ENCODE measurements at places on chromosomes 5 and 9.

- DNase-seq = no peak
Observed at GRCh38 chr9:121383715-121384114, 13.7 kb upstream of the STOM start.

- DNase-seq = peak; percentile 23
Observed at GRCh38 chr9:21030389-21031035, 928 bp downstream of the HACD4 start.

DNA sequence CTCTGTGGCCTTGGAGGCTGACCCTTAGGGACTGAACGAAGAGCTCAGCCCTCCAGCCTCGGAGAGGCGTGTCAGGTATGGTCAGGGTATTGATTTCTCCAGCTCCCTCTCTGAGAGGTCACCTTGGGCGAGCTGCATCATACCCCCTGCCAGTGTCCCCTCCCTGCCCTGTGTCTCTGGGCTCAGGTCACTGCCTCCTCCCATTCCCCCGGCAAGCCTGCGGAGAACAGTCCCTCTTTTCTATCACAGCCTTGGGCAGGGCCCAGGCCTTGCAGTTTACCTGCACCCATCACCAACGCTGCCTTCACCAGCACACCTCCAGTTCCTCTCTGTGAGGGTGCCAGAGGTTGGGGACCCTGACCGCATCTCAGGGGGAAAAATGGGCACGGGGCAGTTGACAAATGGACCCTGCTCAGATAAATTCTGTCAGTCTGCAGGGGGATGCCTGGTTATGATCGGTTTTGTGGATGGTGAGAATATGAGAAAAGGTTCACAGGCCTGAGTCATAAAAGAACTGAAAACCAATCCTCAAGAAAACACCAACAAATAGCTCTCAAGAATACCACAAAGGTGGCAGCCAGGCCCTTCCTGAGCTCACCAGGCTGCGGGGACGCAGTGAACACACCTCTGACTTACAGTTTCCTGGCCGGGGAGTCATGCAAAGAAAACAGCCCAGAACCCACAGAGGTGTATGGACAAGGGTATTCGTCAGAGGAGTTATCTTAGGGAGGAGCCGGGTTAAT is 24.7 kb upstream of the RXRA start:
- no peak for DNase-seq

- DNase-seq = no peak
Observed at GRCh38 chr5:53575101-53575500, 14.7 kb downstream of the NDUFS4 start.

- DNase-seq = no peak
Observed at GRCh38 chr5:79135790-79136553, 24.4 kb downstream of the BHMT start.

DNA sequence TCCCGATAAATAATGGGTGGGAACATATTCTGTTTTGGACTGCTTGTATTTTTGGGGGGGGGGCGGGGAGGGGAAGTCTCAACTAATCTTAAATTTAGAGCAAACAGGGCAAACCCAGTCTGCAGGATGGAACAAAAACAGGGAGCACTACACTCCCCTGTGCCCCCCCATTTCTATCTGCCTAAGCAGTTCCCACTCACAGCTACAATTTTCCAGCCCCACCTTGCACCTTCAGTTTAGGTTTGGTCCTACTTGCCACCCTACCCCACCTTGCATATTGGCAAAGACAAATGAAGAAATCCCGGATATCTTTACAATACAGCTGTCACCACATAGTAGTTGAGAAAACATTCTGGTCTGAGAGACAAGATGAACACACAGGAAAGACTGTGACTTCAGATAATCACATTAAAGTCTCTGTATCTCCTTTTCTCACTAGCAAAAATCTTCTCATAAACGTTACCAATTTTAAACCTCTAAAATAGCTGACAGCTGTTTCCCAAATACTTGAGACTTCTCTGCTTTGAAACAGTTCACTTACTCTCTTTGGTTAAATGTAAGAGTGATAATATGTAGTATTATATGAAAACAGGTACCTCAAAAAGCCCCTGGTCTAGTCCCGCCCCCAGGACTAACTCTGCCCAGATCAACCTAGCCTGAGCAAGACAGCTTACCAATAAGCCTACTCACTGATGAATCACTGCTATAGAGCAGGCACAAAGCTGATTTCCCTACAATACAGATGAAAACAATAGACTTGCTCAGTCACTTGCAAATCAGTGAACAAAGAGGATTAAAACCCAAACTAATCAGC is 5.2 kb upstream of the RAPGEF6 start:
- DNase-seq = no peak

GRCh38 chr9:89604729-89605464 is at the start of gene GADD45G:
Gene GADD45G (plus strand): TSS chr9:89605012. CDS start chr9:89605122, 110 bp downstream.
- peak; percentile 60 for DNase-seq

- no peak for DNase-seq
Observed at GRCh38 chr9:84139296-84140070, 158.9 kb downstream of the RMI1 start.

DNA sequence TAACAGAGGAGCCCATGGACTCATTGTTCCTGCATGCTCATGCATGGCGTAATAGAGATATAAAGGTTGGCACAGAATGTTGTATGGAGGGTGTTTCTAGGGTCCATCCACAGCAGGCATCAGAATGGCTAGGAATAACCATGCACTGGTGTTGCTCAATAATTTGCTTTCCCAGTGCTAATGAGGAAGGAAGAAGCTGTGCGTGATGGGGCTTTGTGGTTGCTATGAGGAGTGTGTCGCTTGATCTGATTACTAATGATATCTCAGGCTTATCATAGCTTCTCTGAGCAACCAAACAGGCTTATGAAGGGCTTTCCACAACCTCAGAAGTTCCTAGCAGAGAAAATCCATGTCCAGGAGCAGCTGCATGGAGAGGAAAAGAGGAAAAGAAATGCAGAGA is 151.3 kb upstream of the TRPC7 start:
- no peak for DNase-seq

DNA sequence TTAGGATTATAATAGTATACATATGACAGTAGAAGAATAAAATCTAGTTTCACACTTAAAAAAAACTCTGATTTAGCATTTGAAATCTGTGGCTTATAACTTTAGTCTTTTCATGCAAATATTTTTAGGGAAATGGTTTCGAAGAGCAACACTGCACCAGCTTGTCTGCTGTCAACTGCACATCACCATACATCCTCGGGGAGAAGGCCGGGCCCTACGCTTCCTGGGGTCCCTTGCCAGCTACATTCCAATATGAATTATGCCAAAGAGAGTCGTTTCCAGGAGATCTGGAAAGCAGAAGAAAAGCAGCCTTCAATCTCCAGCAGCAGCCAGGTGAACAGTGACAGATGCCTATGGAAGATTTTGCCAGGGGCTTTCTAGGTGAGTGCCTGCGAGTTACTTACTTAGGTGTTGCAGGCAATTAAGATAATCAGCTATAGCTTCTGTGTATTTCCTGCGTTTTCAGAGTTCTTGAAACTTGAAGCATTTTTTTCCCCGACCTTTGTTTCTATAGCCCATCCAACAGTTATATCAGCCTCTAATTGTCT is 166.8 kb downstream of the TRPM3 start:
- DNase-seq = no peak

- DNase-seq = no peak
Observed at GRCh38 chr5:118069452-118069851, 918.9 kb downstream of the DTWD2 start.

GRCh38 chr5:142327111-142327842 is 2.5 kb upstream of the SPRY4 start:
- DNase-seq = peak; percentile 50

GRCh38 chr5:91072881-91073280 is 310.2 kb downstream of the ARRDC3 start:
- peak; percentile 56 for DNase-seq

GRCh38 chr5:168786147-168786546 is 207.0 kb upstream of the PANK3 start:
- DNase-seq = no peak

DNA sequence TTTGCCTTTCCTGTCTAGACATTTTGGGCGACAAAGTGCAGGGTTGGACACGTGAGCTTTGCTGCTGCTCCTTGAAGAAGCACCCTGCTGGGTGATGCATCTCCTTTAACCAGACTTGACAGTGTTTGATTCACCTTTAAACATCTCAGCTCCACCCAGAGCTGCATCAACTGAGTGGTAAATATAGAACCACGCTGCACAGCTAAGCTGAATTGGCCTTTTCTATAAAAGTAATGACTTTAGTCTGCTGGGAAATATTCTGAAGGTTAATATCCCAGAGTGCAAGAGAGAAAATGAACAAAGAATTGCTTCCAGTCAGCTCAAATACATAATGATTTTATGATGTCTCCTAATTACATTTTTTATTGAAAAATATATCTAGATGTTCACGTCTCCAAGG is 264.3 kb upstream of the ADCY2 start:
- DNase-seq = no peak

- no peak for DNase-seq
Observed at GRCh38 chr9:107024193-107024592, 161.2 kb downstream of the ZNF462 start.
